ENCODE measurements at places on chromosomes 12 and 14.
A peak's percentile ranks its signal among the peaks of the same experiment; 100 is the strongest.

- peak; percentile 88 for DNase-seq
Observed at GRCh38 chr12:64610079-64610659, at the start of gene RASSF3. Gene RASSF3, plus strand, starts transcription at chr12:64610495. Its CDS starts 138 bp downstream, at chr12:64610633.

DNA sequence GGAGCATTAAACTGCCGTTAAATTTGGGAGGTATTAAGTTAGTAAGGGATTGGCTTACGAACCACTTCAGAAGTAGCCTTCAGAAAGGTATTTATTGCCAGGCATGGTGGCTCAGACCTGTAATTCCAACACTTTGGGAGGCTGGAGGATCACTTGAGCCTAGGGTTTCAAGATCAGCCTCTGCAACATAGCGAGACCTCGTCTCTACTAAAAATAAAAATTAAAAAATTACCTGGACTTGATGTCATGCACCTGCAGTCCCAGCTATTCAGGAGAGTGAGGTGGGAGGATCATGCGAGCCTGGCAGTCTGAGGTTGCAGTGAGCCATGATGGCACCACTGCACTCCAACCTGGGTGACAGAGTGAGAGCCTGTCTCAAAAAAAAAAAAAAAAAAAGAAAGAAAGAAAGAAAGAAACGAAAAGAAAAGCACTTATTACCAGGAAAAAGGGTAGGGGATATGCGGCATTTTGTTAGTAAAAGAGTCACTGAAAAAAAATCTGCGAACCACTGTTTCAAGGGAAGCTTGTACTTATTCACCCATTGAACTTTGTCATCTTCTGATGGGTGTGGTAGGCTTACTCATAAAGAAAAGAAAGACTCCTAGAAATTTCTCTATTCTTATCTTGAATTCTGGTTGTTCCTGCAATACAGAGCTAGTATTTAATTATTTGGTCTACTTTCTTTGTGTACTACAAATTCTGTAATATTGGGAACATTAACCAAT, 33.6 kb upstream of the PLEKHA5 start:
- DNase-seq, result no peak

DNA sequence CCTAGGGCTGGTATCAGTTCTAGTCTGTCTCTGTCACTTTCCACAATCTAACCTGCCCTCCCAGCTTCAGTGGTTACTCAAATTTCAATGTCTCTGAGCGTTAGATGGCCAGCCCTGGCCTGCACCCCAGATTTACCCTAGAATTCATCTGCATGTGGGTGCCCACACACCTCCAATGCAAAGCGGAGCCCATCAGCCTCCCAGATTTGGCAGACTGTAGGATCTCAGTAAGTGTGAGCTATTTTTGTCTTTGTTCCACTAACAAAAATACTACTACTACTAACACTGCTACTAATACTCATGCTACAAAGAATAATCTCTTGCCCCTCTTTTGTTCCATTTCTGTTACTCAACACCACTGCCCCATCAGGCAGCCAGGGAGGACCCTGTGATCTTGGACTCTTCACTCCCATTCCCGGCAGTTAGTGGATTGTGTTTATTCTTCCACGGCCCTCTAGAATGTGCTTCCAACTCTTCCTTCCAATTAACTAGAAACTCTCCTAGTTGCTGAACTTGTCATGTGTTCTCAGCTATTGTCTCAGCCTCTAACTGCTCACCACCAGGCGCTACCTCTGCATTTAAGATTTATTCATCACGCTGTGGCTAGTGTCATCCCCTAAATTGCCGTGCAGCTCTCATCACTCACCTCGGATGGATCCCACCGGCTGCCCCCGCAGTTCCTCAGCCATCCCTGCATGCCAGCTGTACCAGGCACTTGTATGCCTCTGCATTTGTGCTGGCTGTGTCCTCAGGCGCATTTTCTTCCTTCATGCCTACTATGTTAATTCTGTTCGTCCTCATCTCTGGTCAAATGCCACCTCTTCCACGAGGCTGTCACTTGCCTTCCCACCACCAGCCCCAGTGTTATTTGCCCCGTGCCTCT, 150.6 kb upstream of the HIF1A start:
- no peak for DNase-seq

DNA sequence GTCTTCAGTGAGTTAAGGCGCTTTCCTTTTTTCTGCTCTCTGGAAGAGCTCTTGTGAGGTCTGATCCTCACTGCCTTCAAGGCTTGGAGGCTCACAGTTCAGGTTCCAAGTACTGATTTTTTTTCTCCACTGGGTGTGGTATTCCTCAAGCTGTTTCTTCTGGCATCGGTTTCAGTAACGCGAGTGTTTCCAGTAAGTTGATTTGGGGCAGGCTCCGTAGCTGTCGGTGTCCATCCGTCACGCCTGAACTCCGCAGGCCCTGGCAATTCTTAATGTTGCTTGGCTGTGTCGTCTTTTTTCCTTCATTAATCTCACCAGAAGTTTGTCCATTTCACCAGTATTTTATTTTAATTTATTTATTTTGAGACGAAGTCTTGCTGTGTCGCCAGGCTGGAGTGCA, 30.6 kb downstream of the LRCOL1 start:
- no peak for DNase-seq

GRCh38 chr14:50619569-50620141, 48.5 kb downstream of the SAV1 start:
- peak; percentile 73 for DNase-seq

GRCh38 chr12:66497008-66497897, 181.6 kb downstream of the GRIP1 start:
- DNase-seq, result no peak

GRCh38 chr14:101525640-101526527, 35.4 kb upstream of the DIO3 start:
- DNase-seq, result no peak

GRCh38 chr12:77323788-77324415, 258.5 kb upstream of the E2F7 start:
- DNase-seq, result no peak

DNA sequence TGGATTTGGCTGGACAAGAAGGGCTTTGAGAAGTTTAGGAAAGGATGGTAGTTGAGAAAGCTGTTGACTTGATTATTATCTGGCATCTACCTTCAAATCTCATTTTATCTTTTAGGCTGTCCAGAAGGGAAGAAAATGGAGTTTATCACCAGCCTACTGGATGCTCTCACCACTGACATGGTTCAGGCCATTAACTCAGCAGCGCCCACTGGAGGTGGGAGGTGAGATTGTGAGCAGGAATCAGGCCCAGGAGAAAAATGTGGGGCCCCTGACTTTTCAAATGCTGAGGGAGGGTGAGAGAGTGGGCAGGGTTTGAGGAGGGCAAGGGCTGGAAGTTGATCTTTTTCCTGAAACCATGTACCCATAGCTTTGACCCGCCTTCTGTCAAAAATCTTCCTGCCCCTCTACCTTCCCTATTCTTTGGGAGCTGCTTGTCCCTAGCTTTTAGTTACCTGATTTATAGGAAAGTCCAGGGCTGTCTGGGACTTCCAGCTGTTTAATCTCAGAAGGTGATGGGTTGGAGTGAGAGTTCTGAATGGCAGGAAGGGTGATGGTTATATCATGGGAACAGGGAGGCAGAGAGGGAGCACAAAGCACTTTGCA, 134.2 kb downstream of the SMOC1 start:
- peak; percentile 52 for DNase-seq

DNA sequence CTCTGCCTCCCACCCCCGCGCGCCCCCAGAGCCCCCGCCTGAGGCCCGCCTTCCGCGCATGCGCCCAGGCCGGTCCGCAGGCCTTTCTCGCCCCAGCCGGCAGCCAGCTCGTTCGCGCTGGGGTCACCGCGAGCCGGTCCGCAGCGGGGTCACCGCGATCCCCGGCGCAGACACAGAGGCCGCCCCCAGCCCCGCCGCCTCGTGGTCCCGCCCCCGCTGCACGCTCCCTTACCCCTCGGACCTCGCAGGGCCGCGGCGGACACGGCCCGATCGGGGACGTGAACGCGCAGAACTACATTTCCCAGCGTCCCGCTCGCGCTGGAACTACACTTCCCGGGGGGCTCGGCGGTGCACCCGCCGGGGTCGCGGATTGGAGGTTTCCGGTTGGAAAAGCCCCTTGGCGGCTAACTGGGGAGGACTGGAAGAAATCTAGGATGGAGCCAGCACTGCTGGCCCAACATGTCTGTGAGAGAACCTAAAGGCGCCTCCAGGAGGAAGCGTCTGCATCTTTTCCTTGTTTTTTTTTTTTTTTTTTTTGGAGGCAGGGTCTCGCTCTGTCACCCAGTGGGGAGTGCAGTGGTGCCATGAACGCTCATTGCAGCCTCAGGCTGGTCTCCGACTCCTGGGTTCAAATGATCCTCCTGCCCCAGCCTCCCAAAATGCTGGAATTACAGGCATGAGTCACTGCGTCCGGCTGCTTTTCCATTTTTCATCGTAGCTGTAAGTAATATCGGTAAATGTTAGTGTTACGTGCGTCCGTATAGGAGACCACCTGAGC, at the start of gene ZNF605:
Gene ZNF605, minus strand, starts transcription at position 296 of the 778 bp plus-strand sequence. CDS start 10,671 bp downstream, outside the sequence.
- DNase-seq, result peak; percentile 91

- peak; percentile 48 for DNase-seq
Observed at GRCh38 chr12:27176765-27177164, 67.3 kb upstream of the STK38L start.

DNA sequence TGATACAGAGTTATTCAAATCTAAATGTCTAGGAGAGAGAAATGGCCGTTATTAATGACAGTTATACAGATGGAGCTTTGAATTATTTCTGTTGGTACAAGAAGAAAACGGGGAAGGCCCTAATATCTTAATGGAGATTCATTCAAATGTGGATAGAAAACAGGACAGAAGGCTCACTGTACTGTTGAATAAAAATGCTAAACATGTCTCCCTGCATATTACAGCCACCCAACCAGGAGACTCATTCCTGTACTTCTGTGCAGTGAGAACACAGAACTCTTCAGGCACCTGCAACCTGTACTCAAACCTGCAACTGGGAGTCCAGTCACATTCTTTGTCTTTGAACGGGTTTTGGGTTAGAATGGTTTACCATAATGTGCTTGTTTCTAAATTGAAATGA, 403.2 kb downstream of the DAD1 start:
- no peak for DNase-seq

Measured in dermis blood vessel endothelial cell (primary cell).